Endothelial cell of umbilical vein (primary cell): ENCODE measurements at places on chromosomes 16 and 17. TPM values are rescaled to one million over a fixed set of nuclear protein-coding genes. Genes with fewer than 3 reads are reported as not detected.

DNA sequence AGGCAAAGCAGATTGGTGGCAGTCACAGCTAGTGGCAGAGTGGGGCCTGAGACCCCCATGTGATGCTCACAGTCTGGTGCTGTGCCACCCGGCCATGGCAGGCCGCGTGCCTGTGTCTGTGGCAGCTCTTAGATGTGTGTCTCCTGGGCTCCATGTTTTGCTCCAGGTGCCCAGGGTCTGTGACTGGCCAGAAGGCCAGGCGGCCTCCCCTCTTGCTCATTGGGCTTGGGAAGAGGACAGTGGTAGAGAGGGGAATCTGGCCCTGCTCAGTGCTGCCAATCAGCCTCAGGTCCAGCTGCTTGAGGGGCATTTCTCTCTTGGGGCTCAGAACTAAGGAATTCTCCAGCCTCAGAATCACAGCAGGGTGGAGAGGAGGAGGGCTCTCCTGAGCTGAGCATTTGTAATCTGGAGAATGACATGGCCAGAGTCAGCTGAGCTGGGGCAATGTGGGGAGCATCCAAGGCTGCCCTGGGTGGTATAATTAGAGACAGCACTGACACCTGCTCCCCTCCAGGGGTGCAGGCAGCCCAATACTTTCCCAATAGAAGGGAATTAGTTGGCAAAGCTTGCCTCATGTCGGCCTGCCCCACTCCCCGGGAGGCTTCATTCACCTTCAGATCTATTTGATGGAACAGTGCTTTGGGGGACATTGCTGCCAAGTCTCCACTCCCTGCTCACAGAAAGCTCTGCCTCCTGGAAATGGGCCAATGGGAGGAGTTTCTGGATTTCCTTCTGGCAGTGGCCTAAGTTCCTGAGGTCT lies 2.7 kb upstream of the LASP1NB start:
- peak; percentile 67 for DNase-seq

DNA sequence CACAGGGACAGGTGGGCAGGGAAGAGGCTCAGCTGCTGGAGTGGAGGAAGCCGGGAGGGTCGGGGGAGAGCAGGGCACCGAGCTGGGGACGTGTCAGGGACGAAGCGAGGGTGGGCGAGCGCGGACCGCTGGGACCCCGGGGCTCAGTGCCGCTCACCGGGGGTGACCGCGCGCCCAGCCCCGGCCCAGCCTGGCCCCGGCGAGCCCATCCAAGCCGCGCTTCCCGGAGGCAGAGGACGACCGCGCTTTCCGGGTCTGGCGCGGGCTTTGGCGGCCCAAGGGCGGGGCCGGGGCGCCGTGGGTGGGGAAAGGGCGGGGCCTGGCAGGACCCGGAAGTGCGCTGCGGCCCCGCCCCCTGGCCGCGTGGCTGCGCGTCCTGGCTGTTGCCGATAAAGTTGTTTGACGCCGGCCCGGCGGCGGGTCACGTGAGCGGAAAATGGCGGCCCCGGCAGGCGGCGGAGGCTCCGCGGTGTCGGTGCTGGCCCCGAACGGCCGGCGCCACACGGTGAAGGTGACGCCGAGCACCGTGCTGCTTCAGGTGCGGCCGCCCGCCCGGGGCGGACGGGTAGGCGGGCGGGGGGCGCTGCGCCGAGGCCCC lies at the start of gene ASPSCR1:
TSS of gene ASPSCR1 (plus strand) at position 419 of the 598 bp plus-strand sequence. CDS start at position 437, 18 bp downstream.
- DNase-seq, result peak; percentile 87

DNA sequence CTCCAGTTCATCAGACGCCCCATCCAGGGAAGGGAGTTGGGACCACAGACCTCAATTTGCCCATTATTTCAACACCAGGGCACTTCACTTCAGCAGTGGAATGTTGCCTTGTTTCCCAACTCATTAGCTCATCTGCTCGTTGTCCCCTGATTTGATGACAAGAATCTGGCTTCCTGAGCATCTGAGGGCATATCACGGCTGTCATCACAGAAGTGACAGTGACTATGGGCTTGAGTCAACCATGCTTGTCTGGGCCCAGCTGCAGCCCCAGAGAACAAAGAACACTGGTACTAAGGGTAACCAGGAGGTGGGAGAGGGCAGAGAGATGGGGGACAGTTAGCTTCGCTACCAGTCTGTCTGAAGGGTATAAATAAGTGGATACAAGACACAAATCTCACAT lies 266.0 kb upstream of the SDK2 start:
- DNase-seq, result no peak

DNA sequence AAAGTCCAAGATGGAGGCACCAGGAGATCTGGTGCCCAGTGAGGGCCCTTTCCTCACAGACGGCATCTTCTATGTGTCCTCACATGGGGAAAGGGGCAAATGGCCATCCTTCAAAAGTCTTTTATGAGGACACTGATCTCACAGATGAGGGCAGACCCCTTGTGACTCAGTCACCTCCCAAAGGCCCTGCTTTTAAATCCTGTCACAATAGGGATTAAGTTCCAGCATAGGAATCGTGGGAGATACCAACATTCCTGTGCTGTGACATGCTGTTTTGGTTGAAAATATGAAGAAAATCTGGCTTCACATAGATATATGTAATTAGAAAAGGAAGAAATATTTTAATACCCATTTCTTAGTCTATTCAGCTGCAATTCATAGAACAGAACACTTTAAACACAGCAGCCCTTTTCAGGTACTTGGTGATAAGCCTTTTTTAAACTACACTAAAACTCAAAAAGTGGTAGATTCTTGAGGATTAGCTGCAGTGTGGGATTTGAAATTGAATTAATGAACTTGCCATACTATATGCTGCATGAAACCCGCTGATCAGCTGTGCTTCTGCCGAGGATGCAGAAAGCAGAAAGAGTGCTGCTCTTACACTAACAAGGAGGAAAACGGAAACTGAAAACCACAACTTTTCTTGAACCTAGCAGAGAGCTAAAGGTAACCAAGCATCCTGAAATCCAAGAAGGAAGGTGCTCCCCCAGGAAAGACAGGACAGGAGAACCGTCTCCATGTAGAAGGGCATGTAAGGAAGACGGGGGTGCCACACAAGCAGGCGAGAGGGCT lies 32.7 kb downstream of the VPS53 start:
- no peak for DNase-seq

- DNase-seq, result peak; percentile 85
Observed at GRCh38 chr17:17476865-17477467, at the start of gene MED9. Gene MED9, plus strand, starts transcription at chr17:17477000. Its CDS starts 42 bp downstream, at chr17:17477042.

DNA sequence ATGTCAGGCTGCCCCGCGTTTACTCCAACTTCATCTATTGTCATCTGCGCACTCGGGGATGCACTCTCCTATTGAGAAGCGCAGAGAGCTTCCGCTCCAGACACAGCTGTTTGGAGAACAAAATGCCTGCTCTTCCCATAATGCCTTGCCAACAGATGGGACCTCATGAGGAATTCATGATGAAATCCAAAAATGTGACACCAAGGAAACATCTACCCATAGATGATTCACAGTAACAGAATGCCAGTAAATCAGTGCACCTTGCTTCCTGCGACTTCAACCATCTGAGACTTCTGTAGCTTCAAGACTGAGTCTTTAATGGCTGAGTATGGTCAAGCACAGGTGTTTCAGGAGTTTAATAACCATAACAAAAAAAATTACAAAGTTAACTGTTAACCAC lies 1144.9 kb upstream of the GOT2 start:
- no peak for DNase-seq

DNA sequence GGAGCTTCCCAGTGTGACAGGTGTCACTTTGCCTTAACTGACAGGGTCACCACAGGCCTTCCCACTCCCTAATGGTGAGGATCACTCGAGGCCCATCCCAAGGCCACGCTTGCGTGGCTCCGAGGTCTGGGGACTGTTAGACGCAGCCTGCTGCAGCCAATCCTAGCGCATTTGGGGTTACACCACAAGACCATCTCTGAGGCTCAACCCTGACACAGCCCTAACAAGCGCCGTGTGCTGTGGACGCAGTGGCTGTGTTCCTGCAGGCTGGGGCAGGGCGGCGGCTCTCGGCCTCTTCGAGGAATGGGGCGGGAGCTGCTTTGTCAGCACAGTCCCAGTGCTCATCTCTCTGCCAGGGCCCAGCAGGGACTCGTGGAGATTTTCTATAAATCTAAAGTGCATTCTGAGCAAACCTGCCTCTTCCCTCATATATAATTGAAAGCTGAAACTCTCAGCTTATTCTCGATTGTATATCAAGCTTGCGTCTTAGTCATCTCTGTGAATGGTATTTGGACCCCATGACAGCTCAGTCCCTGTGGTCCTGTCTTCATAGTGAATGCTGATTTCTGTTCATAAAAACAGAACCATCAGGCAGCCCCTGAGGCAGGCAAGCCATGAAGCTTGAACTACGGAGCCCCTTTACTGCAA lies 65.8 kb upstream of the CHMP6 start:
- DNase-seq, result no peak

DNA sequence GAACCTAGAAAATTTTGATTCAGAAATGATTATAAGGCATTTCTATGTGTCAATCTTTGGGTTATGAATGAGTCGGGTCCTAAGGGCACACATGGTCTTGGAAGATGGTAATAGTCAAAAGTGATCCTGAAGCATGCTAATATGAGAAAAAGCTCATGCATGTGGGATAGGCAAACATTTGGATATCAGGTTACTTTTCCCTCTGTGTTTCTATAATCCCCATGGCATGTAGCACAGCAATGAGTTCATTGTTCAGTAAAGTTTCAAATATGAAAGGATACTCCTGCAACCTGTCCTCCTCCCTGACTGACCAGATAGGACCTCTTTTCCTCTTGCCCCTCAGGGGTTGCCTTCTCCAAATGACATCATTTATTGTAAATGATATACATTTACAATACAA lies 249.9 kb upstream of the MON1B start:
- DNase-seq, result no peak

- no peak for DNase-seq
Observed at GRCh38 chr16:46709469-46710005, 20.1 kb downstream of the ORC6 start.

The ZNF286A gene
- 37.4 and 46.5 TPM in 2 replicates for total RNA-seq

The ZNF385C gene
- not detected in 2 replicates for total RNA-seq

The TEX14 gene
- total RNA-seq, result not detected in 2 replicates

The AHSP gene
- not detected in 2 replicates for total RNA-seq

The CHST5 gene
- 0.29 TPM in 1 of 2 replicates, not detected in the other for total RNA-seq

The CACNG3 gene
- total RNA-seq, result not detected in 2 replicates

The KRTAP17-1 gene
- not detected in 2 replicates for total RNA-seq
